Stimulated activated CD8-positive, alpha-beta memory T cell treated with anti-CD3 and anti-CD28 coated beads, Interleukin-4, amount 100 ng/mL, for 4 hours (primary cell): ENCODE measurements at places on chromosomes 3 and 15.

GRCh38 chr3:64063983-64064438 is 40.7 kb upstream of the PSMD6 start:
- DNase-seq: no peak

DNA sequence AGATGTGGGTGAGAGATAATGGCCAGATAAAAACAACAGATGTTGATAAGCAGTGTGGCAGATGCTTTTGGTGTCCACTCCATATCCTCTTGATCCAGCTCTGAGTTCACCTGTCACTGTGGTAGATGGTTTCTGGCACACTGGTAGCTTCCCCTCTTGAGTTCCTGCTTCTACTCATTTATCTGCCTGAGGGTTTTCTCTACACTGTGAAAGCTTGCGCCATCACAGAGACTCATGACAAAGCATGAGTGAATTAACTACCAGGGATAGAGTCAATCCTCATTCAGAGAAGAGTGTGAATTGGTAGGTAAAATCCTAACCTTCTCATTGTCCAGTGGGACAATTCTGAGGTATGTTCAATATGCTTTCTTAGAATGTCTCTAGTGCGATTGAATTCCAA is 50.0 kb upstream of the ARHGEF26 start:
- DNase-seq: no peak

GRCh38 chr3:126019683-126020082 is 50.7 kb downstream of the ROPN1B start:
- DNase-seq: no peak

- DNase-seq: no peak
Observed at GRCh38 chr3:186746008-186746407, 28.8 kb downstream of the KNG1 start.

- no peak for DNase-seq
Observed at GRCh38 chr15:39795486-39795885, 12.8 kb upstream of the FSIP1 start.

DNA sequence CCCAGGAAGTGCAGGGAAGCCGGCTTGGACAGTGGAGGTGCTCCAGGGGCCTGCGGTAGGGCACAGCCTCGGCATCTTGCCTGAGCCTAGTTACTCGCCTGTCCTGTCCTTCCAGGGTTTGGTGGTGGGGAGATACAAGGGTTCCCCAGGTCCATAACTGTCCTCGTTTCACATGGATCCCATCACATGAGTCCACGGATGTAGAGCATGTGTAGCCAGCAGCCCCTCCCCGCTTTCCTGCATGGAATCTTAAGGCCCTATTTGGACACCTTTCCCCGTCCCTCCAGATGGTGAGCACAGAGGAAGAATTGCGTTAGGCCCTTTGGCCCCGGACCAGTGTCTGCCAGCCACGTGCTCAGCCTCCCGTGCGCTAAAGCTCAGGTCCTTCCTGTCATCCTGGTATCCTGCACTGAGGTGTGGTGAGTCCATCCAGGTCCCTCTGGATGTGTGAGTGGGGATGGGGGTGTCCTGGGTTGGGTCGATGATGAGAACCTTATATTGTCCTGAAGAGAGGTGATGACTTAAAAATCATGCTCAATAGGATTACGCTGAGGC is 230.4 kb downstream of the SNRPN start:
- DNase-seq: no peak

GRCh38 chr15:37898362-37898761 is 36.1 kb upstream of the TMCO5A start:
- DNase-seq: no peak

- DNase-seq: no peak
Observed at GRCh38 chr3:26753095-26753494, 130.5 kb downstream of the LRRC3B start.

- no peak for DNase-seq
Observed at GRCh38 chr3:72559385-72559784, 288.9 kb downstream of the SHQ1 start.

DNA sequence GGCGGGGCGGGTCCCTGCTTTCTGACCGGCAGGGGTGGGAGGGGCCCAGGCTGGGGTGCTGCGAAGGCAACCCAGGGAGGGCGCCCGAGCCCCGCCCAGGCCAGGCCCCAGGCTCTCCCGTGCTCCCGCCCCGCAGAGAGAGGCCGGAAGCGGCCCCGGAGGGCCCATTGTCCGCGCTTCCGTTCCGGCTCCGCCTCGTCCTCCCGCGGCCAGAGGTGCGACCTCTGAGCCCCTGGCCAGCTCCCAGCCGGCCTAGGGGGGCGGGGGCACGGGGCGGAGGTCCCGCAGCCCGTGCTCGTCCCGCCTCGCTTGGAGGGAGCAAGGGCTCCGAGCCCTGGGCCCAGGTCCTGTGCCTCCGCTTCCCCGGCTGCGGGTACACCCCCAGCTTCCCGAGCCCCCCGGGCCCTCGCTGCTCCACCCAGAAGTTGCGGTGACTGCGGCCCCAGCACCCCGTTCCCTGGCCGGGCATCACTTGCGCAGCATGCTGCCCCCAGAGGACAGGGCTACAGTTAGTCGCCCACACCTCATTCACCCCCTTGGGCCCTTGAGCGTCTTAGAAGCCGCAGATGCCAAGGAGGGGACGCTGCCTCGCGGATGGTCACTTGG is 20.4 kb upstream of the PLXND1 start:
- DNase-seq: no peak

DNA sequence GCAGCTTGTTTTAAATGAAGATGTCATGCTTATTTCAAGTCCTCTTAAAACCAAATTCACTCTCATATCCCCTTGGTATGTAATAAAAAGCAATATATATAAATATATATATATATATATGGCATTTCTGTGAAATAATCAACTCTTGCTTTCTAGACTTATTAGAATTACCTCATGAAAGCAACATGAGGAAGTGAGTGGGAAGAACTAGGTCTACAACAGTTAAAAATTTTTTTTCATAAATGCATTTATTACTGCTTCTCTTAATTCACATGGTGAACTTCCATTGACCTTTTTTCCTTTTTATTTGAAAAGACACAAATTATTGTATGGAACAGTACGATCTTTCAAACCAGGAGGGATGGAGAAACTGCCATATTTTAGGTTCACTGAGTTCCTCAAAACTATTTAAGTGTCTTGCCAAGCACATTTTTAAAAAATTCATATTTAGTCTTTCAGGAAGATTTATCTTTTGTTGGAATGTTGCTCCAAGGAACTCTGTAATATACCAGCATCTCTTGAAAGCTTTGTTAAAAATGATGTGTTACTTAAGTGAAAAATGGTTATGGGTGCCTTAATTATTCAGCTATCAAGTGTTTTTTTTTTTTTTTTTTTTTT is 185.2 kb downstream of the GHSR start:
- DNase-seq: no peak

DNA sequence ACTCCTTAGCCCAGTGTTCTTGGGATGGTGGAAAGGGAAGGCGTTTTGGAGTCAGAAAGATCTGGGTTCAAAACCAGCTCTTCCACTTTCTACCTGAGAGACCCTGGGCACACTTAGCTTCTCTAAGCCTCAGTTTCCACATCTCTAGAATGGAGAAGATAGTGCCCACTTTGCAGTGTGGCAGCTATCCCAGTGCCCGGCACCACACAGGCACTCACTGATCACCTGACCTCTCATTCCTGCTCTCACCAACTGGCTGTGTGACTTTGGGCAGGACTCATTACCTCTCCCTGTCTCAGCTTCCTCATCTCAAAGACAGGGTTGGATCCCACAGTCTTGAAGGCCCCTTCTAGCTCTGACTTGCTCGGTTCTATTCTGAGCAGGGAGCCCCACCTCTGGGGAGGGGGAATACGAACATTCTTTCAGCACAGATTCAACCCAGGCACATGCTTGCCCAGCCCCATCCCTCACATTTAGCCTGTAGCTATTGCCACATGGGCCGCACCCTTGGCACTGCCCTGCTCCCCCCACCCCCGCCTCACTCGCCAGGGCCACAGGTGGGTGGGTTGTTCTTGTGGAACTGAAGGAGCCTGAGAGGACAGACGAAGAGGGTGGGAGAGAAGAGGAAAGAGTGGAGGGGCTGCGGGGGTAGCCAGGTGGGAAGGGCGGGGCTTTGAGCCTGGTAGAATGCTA is 39.2 kb downstream of the EPHB3 start:
- DNase-seq: no peak

GRCh38 chr3:197478746-197479668 is 76.8 kb downstream of the BDH1 start:
- no peak for DNase-seq
